AG10803 (cell line): ENCODE measurements at places on chromosomes 6 and 20.

GRCh38 chr6:7087491-7087979 lies 20.2 kb upstream of the RREB1 start:
- no peak for DNase-seq

DNA sequence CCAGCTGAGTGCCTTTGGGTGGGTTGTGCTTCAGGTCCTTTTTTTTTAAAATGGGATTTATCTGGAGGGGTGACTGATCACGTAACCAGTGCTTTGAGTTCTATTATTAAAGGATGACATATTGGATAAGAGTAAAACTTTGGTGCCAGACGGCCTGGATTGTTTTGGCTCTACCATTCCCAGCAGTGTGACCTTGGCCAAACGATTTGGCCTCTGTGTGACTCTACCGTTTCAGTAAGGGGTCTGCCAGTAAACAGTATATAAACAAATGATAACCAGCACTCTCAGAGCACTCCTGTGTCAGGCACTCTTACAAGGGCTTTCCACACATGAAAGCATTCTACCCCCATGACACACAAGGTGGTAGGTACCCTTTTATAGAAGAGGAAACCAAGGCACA lies 8.7 kb downstream of the SCRT2 start:
- DNase-seq, result no peak

- no peak for DNase-seq
These were observed 46.4 kb downstream of the EBF4 start for GRCh38 chr20:2739042-2739398.

DNA sequence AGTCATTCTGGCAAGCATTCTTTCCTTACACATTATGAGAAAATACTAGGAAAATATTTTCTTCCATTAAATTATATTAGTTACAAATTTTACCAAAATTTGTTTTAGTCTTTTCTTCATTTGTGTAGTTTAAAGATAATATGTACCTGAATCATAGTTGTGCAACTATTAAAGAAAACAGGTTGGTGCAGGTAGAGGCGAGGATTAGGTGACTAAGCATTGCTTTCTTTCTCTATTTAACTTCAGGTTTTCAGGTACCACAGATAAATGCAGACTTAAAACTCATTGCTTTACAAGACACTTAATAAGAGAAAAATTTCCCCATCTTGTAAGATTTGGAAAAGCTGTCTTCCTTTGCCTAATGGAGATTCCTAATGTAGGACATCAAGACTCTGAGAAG lies 1175.5 kb upstream of the ADGRB3 start:
- DNase-seq, result no peak

GRCh38 chr6:118562248-118562647 lies 14.2 kb downstream of the PLN start:
- no peak for DNase-seq

DNA sequence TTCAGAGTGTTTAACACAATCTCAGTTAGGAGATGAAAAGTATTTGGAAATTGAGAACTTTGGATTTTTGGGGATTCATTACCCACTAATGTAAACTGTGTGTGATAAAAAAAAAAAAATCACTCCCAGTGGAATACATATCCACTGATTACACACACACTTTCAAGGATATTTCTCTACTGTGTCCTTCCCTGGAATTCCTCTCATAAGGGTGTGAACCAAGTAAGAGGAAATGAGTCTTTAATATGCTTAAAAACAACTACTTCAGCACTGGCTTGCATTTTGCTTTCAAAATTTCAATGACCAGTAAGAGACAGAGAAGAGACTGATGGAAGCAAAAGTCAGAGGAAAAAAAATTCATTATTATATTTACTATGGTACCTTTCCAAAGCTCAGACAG lies 24.5 kb upstream of the MYCT1 start:
- peak; percentile 18 for DNase-seq

- DNase-seq, result no peak
These were observed 6.2 kb downstream of the NKX2-2 start for GRCh38 chr20:21507400-21508229.

- no peak for DNase-seq
These were observed 69.7 kb downstream of the EPB41L2 start for GRCh38 chr6:130993292-130993765.

DNA sequence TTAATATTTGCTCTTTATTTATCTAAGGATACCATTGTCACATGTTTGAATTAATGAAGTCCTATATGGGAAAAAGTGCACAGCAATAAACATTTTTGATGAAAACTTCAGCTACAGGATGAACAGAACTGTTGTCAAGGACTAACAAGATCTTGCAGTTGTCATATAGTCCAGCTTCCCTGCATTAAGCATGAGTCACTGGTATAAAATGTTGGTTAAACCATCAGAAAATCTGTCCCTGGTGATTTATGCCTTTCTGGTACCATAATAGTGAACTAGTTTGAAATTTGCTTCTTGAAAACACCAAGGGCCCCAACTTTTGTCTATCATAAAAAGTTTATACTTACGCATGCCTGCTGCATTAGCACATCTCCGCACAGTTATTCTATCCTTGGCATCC lies 60.4 kb upstream of the RSPO3 start:
- no peak for DNase-seq

DNA sequence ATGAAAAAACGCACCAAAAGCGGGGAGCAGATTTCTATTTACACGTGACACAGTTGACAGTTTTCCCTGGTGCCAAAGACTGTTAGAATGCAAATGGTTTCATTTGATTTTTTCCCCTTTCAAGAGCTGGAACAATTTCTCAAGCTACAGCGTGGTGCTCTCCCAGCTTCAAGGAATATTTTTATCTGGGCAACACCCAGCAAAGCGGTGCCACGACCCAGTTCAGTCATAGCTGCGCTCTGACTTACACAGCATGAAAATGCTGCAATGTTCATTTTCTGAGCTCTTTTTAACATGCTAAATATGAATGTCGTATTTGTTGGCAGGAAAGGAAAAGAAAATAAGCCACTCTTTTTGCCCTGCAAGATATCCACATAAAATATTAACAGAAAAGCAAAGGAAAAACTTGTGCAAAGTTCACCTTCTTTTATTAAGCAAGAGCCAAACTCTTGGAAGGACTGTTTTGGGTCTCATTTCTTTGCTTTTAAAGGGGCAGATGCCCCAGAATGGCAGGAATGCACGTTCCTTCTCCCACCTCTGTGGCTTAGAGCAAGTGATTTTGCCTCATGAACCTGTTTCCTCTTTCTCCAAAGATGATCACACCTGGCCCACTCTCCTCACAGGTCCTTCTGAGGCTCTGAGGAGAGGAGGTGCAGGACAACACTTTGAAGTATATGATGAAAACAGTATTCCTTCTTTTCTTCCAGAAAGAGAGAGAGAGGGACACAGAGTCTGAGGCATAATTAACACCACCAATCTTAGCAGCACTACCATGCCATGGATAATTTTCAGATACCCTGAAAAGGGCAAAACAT lies 47.0 kb downstream of the TTI1 start:
- no peak for DNase-seq

DNA sequence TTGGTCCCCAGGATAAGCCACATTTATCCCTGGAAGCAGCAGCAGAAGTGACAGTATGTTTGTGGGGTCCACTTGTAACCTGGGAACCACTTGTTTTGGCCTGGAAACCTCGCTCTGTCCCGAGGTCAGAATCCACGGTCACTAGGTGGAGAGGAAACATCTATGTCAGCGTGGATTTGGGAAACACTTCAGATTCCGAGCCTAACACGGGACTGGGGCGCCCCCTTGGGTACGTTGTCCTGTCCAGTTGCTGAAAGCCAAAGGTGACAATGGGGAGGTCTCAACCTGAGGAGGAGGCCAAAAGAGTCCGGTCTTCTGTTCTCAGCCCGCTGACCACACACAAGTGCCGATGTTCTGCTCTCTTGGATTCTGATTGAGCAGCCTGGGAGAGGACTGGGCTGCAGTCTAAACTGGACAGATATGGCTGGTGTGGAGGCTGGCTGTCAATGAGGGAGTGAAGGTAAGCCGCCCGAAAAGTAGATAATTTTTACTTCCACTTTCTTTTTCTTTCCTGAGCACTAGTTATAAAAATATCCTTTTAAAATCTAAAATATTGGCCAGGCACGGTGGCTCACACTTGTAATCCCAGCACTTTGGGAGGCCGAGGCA lies 4.9 kb upstream of the ZFP57 start:
- DNase-seq, result no peak

GRCh38 chr6:142478117-142478516 lies 176.3 kb downstream of the ADGRG6 start:
- peak; percentile 45 for DNase-seq

- no peak for DNase-seq
These were observed 22.3 kb downstream of the PPP1R16B start for GRCh38 chr20:38827770-38828281.

GRCh38 chr20:17925141-17925939 lies 43.3 kb downstream of the SNX5 start:
- DNase-seq, result no peak

DNA sequence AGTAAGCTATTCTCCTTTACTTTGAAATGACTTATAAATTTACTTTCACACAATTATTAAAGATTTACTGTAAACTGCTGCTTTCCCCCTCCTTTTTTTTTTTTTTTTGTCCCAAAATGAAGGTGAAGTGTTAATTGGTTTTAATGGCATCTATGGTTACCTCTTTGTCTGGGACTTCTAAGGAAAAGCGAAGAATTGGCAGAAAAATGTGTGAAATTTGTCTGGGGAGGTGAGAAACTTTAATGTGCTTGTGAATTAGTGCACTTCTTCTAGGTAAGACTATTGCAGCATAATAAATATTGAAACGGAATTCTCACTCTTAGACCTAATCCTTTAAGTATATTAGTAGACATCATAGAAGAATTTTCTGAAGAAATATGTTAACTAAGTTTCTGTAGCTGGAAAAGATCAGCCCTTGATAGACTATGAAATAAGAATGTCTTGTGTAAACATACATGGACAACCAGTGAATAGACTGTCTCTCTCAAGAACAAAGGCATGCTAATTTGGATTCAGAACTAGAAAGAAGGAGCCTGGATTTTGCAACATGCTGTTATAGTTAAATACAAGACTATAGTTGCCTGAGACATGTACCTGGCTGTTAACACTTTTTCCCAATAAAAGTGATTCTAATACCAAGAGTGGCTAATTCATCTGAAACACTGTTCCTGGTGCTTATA lies 23.9 kb downstream of the FLRT3 start:
- no peak for DNase-seq
